Activated CD8-positive, alpha-beta memory T cell treated with anti-CD3 and anti-CD28 coated beads for 24 hours (primary cell): ENCODE measurements at places on chromosomes 1 and 21.

DNA sequence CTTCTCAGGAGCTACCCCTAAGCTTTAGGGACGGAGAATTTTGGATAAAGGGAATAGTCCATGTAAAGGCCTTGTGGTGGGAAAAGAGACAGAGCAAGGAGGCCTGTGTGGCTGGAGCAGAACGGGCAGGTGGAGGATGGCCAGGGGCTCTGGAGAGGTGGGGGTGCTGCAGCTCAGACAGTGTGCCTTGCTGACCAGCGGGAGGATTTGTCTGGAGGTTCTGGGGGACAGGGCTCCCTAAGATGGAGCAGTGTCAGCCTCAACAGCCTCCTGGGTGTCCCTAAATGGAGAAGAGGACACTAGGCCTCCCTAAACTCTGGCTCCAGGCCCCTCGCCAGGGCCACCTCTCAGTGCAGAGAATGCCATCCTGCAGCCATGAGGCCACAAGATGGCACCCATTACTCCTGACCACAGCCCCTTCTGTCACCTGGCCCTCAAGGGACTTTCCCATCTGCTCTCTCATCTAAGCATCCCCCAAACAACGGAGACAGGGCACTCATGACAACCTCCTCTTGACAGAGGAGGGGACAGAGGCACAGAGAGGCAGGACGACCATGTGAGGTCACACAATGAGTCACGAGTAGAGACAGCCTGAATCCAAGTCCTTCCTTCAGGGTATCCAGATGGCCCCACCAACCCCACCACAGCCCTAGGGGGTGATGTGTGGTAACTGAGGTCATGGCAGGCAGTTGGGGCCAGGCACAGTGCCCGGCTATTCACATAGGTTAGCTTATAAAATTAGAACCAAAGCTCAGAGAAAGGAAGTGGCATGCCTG is 94.7 kb downstream of the DMRTB1 start:
- no peak for DNase-seq

GRCh38 chr1:46802081-46802480 is 3.2 kb downstream of the CYP4B1 start:
- DNase-seq = no peak

- DNase-seq = no peak
Observed at GRCh38 chr1:184826001-184826400, 71.3 kb upstream of the EDEM3 start.

- DNase-seq = no peak
Observed at GRCh38 chr1:3922201-3922725, 22.2 kb upstream of the C1orf174 start.

- no peak for DNase-seq
Observed at GRCh38 chr1:65422241-65423203, 2.1 kb downstream of the LEPR start.
